ENCODE measurements at places on chromosomes 12 and 14. TPM values are rescaled to one million over a fixed set of nuclear protein-coding genes. Genes with fewer than 3 reads are reported as not detected.

DNA sequence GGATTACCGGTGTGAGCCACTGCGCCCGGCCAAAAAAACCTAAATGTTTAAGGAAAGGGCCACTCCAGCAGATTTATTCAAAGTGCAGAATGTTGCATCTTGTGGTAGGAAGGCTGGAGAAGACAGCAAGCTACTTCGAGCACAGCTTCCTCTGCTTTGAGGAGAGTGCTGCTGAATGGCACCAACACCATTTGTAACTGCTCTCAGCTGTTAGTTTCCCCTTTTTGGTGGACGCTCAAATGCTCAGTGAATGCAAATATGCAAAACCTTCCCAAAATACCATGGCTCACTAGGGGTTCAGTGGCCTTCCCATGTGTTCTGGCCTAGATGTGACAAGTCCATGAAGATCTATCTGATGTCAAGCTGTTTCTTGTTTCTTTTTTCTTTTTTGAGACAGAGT lies 2.9 kb upstream of the TDRD9 start:
- no peak for DNase-seq

- no peak for DNase-seq
These were observed 162.2 kb downstream of the DIO2 start for GRCh38 chr14:80049055-80049454.

GRCh38 chr12:62375603-62376002 lies 91.0 kb upstream of the MON2 start:
- no peak for DNase-seq

GRCh38 chr14:33420051-33420627 lies 481.5 kb downstream of the NPAS3 start:
- peak; percentile 11 for DNase-seq

DNA sequence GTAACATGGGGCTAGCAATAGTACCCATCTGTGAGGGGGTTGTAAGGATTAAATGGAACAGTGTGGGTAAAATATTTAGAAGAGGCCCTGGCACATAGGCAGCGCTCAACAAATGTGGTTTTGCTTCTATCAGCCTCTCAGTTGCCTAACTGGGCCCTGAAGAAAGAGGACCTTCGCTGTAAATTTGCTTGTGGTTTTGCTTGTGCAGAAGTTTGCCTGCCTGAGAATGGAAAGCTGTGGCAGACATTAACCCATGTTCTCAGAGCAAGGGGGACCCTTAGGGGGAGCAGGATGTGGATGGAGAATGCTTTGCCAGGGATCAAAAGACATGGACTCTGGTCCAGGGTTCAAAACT lies 160.1 kb downstream of the BRMS1L start:
- no peak for DNase-seq

GRCh38 chr14:34257505-34257904 lies 204.5 kb downstream of the SPTSSA start:
- no peak for DNase-seq

- peak; percentile 76 for DNase-seq
These were observed 415.4 kb downstream of the ZFP36L1 start for GRCh38 chr14:68377459-68377858.

ART4 gene
- total RNA-seq: 0.10 TPM

LAG3 gene
- total RNA-seq: not detected

RNASE3 gene
- total RNA-seq: not detected

SOAT2 gene
- not detected for total RNA-seq

CLEC1B gene
- total RNA-seq: not detected

AVPR1A gene
- total RNA-seq: 27.1 TPM

PTPRB gene
- total RNA-seq: 35.6 TPM

All from tongue (tissue), 3 donors.